HuH-7.5 (cell line): ENCODE measurements at places on chromosomes 4 and X.
A peak's percentile ranks its signal among the peaks of the same experiment; 100 is the strongest.

DNA sequence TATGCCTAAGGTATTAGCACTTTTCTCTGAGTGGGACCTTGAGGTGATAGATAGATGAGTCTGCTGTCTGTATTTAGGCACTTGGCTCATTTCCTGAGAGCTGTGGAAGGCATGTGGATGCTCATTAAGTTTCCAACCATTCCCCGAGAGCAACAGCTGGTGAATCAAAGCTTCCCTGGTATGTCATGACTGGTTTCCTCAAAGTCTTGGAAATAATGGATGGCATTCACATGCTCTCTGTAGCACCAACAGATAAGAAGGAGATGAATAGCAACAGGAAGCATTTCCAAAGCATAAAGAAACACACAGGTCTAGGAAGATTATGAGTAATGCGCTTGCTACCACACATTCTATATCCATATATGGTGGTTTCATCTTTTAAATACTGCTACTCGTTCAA is 118.3 kb upstream of the ETNPPL start:
- DNase-seq, result no peak

GRCh38 chrX:20412871-20413486 is 146.3 kb upstream of the RPS6KA3 start:
- no peak for DNase-seq

GRCh38 chr4:89995814-89996213 is 101.2 kb downstream of the MMRN1 start:
- DNase-seq, result no peak

DNA sequence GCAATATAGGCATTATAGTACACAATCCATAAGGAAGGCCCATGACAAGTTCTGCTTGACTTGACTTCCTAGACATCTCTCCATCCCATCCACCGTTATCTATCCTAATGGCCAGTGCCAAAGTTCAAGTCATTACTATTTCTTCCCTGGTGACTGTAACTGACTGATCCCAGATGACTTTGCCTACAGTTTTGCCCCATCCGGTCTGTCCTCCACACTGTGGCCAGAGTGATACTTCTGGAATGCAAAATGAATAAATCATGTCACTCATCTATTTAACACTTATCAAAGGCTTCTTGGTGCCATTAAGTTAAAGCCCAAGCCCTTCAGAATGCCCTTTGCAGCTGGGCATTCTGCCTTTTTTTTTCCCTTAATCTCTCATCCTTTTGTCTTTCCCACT is 130.8 kb downstream of the PPARGC1A start:
- DNase-seq, result no peak

DNA sequence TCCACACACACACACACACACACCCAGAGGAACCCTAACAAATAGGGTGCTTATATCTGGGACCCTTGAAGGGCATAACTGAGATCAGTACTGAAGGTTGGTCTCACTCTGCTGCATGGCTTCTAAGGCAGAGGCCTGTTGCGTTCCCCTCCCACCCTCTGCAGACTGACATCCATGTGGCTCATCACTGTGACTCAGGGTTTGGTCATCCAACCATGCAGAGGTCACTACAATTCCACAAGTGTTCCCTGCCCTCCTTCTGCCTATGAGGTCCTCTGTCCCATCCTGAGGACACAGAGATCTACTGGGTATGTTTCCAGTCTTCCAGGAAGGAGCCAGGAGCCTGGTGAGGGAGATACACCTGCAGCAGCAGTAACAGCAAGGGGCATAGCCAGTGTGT is 55.8 kb downstream of the XAGE2 start:
- no peak for DNase-seq

- DNase-seq, result no peak
These were observed 74.8 kb downstream of the STPG2 start for GRCh38 chr4:98068495-98068894.

DNA sequence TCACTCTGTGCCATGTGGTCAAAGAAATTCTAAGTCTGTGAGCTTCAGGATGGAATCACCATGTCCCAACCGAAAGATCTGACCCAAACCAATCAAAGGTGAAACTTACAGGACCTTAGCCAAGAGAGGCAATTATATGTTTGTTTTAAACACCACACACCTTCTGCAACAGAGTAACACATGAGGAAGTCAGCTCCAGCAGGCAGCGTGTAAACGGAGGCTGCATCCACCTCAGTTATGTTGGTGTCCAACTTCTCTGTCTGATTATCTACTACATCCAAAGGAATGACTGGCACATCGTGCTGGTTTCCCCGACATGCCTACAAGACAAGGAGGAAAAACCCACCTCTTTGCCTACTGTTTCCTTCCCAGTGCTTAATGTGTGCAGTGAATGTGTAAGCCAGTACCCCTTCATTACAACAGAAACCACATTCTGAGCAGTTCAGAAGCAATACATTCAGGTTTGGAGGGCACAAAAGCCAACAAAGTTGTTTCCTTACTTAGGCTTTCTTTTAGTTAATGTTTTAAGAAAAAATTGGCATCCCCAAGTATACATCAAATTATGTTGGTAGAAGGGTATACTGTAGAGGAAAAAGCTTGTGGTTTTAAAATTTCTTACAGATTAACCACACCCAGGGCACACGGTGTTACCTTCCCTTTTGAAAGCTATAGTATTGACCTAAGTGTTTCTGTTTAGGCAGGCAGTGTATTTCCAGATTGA is 12.4 kb downstream of the CASP6 start:
- no peak for DNase-seq

DNA sequence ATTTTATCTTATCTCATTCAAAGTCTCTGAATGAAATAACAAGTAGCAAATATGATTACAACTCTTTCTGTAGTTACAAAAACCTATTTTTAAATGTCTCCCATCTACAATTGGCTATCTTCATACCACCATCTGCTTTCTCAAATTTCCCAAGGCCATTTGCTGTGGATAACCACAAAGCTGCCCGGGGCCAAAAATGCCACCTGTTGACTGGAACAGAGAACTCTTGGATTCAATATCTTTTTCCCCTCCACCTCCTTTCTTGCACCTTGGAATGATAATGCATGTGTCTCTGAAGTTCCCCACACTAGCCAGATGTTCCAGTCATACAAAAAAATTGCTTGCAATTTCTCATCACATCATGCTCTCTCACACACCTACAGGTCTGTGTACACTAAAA is 93.3 kb upstream of the SCML1 start:
- DNase-seq, result no peak

DNA sequence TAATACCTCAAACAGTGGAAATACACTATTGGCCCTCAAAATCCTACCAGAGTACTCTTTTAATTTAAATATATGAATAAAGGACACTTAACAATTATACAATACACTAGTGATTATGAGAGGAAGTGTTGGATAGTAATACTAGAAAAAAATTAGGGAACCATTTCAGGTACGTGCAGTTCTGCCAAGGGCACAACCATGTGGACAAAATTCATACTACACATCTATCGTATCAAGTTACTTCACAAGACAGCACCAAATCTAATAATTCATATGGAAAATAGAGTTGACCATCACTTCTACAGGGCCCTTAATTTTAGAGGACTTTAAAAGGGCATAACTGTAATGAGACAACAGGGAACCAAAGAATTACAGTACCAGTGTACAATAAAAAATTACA is 69.2 kb upstream of the ZCCHC13 start:
- no peak for DNase-seq

- DNase-seq, result no peak
These were observed 86.6 kb downstream of the DNAAF6 start for GRCh38 chrX:107293056-107293455.

DNA sequence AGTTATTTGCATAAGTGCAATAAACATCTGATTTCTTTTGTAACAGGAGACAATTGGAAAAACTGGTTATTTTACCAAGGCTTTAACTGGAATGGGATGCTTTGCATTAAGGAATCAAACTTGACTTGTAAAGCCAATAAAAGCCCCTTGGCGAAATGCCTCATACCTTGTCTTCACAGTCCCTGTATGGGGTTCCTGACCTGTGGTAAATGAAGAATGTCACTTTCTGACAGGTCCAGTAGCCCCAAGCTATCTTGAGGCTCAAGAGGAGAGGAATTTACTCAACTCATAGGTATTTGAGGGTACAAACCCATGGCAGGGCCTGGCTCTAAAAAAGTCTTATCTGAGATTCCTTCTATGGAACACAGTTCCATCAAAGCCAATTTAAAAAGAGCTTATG is 78.0 kb downstream of the ACOX3 start:
- no peak for DNase-seq

DNA sequence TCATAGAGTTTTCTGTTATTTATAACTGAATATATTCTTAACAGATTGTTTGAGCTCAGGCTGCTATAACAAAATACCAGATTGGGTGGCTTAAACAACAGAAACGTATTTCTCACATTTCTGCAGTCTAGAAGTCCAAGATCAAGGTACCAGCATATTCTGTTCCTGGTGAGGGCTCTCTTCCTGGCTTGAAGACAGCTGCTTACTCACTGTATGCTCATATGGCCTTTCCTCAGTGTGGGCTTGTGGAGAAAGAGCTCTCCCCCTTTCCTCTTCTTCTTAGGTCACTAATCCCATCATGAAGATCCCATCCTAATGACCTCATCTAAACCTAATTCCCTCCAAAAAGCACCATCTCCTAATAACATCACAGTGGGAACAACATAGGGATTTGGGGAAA is 117.8 kb downstream of the RASGEF1B start:
- no peak for DNase-seq

- DNase-seq, result peak; percentile 14
These were observed 629.1 kb upstream of the ATOH1 start for GRCh38 chr4:93199492-93199891.

DNA sequence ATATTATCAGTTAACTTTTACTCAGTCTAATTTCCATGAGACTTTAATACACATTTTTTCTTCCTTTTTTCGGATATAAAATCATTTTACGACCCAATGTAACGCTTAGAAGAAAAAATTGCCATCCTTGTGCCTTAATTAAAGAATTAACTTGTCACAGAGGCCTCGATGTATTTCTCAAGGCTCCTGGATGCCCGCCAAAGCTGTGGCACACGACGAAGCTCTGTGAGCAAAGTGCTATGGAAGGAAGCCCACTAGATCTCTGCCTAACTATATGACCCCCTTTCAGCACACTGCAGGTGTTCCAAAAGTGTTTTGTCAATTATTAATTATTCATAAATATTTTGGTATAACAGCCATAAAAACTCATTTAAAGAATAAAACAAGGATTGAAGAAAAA is 54.4 kb downstream of the TAPT1 start:
- DNase-seq, result no peak

- no peak for DNase-seq
These were observed 655.3 kb downstream of the IQCM start for GRCh38 chr4:149160370-149160769.

DNA sequence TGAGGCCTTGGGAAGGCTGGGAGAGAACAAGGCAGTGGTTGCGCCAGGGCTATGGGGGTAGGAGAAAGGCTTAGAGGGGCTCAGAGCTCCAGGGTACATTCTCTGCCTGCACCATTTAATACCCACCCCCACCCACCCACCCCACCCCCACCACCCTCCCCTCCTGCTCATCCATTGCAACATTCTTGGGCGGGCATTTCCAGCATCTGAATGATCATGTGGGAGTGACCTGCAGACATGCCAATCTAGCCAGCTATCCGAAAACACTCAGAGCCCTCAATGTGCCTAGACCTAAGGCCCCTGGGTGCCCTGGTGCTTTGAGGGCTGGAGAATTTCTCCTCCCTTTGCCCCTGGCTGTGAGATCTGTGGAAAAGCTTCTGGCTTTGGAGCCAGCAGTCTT is 3.1 kb downstream of the SLC34A2 start:
- no peak for DNase-seq

DNA sequence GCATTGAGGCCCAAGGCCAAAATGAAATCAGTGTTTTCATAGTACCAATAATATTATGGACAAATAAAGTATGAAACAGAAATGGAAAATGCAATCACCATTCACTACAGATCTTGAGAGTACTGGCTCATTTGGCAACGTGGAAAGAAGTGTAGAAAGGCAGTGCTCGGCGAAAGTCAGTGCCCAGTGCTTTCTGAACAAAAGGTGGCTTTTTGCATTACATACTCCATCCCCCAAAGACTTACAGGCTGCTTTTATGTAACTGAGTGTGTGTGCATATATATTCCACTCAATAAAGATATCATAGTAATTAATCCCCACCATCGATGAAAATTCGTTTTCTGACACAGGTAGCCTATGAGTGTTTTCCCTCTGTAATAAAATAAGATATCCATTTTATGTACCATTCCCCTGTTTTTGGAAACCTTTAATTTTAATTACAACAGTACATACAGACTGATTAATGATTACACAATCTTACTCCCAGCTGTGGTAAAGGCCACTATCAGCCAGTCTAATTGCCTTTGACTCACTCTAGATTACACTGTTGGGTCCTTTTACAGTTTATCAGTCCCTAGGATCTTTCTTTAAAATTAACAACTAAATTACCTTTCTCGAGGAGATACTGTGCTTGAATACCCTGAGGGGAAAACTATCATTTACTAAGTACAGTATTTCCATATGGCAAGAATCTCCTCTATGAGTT is 65.9 kb downstream of the MAD2L1 start:
- DNase-seq, result no peak

GRCh38 chr4:47368211-47368610 is 95.3 kb downstream of the COMMD8 start:
- no peak for DNase-seq

DNA sequence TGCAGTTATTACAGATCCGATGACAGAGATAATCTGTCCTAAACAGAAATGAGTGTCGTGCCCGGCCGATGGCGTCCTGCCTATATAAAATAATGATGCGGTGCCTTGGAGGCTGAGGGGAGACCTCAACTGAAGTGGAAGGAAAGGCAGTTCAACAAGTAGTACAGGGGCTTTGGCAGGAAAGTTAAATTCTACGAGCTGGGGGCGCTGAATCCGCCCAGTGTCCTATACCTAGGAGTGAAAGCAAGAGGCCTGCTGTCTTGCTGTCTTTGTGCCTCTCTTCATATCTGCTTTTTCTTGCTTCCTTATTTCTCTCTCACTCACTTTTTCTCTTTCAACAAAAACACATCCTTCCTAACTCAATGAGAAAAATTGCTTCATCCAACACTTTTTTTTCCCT is 82.2 kb upstream of the PRPS2 start:
- no peak for DNase-seq

GRCh38 chr4:70715097-70715496 is 6.7 kb upstream of the RUFY3 start:
- no peak for DNase-seq

- no peak for DNase-seq
These were observed 1622.1 kb downstream of the STIM2 start for GRCh38 chr4:28482580-28483270.

DNA sequence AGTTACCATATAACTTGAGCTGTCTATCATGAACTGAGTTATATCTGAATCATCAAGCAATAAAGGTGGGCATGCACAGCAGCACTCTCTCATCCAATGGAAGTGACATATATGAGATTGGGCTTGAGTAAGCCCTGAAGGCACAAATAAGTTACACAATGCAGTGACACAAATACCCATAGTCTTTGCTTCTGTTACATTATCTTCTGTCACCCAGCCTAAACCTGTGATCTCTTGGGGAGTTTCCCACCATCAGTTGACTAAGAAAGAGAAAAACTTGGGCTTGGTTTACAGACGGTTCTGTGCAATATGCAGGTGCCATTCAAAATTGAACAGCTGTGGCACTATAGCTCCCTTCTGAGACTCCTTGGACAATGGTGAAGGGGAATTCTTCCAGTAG is 138.8 kb upstream of the IL15 start:
- no peak for DNase-seq
